HuH-7 (cell line): ENCODE measurements at places on chromosomes 3 and 15.

GRCh38 chr3:27533261-27533607, 49.0 kb upstream of the SLC4A7 start:
- DNase-seq, result no peak

GRCh38 chr3:66393333-66394005, 107.4 kb downstream of the LRIG1 start:
- DNase-seq, result no peak

DNA sequence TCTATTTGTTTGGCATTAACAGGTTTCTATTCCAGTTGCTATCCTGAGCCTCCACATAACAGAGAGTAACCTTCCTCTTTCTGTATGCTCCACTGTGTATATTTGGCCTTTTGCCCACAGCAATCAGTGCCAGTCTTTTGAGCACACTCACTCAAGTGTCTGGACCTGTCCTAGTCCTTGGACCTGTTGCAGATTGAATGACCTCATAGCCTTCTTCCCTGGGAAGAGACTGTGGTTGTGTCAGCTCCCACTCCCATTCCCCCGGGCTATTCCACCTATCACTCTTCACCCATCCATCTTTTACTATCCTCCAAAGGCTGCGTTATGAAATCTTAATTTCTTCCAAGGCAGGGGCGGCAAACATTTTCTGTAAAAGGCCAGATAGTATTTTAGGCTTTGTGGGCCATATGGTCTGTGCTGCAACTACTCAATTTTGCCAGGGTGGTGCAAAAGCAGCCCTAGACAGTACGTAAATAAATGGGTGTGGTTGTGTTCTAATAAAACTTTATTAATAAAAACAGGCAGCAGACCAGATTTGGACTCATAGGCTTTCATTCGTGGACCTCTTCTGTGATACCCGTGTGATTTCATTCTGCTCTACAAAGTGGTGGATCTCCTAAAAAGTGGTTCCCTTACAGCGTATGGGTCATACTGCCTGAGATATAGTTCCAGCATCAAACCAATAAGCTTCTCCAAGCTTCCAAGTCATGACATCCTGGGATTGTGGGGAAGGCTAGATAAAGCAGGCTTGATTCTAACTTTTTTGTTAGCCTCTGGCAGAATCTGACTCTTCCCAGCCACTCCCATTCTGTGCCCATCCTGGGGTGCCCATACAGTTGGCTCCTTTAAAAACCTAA, 57.4 kb downstream of the CDAN1 start:
- no peak for DNase-seq

GRCh38 chr3:3448468-3448867, 269.0 kb upstream of the CRBN start:
- no peak for DNase-seq

GRCh38 chr3:50138266-50139200, 16.6 kb upstream of the SEMA3F start:
- DNase-seq, result no peak

DNA sequence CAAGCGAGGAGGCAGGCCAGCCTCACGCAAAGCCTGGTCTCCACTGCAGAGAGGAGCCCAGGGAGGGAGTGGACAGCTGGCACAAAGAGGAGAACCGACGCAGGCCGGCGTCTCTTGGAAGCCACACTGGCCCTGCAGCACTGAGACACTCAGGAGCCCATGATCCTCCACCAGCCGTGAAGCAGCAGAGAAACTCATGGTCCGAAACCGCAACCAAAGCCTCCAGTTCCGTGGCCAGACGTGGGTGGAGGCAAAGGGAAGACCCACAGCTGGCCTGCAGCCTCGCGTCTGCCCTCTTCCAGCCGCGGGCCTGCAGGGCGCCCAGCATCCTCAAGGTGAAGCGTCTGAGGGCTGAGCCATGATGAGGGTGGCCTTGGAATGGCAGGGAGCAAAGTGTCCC, 62.2 kb upstream of the SEC61A1 start:
- no peak for DNase-seq

- no peak for DNase-seq
Observed at GRCh38 chr3:133887803-133888703, 7.6 kb downstream of the RAB6B start.

GRCh38 chr3:37833302-37834186, 28.1 kb upstream of the CTDSPL start:
- no peak for DNase-seq

DNA sequence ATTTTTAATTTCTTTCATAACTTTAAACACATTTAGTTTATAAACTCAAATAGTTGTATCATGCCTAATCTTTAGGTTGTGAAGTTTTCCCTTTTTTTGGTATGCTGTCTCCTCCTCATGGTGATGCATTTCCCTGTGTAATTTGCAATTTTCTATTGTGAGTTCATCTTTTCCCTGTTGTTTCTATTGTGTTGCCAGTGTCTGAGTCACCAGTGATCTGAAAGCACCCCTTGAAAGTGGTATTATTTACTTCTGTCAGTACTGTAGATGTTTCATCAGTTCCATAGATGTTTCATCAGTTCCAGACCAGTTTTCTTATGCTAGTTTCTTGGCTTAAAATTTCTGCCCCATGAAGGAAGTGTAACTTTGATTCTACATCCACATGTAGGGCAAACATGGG, 80.6 kb downstream of the OXSM start:
- DNase-seq, result no peak

GRCh38 chr3:149080011-149080698, 6.2 kb downstream of the HLTF start:
- no peak for DNase-seq

- no peak for DNase-seq
Observed at GRCh38 chr3:183968666-183969245, 48.9 kb downstream of the ABCC5 start.
